Liver (tissue), 10 donors: ENCODE measurements at places on chromosomes 11 and 22. TPM values are rescaled to one million over a fixed set of nuclear protein-coding genes. Genes with fewer than 3 reads are reported as not detected.

OTUB1 gene
- 18.8 TPM for total RNA-seq

SLC22A12 gene
- total RNA-seq, result not detected

CASP12 gene
- not detected for total RNA-seq

OR52H1 gene
- total RNA-seq, result 0.33 TPM

C11orf21 gene
- 16.2 TPM for total RNA-seq

CHADL gene
- 1.0 TPM for total RNA-seq

BCR gene
- 35.6 TPM for total RNA-seq

XKR3 gene
- total RNA-seq, result not detected

C1QTNF4 gene
- total RNA-seq, result 0.42 TPM

MS4A1 gene
- total RNA-seq, result 0.75 TPM

DTX4 gene
- 21.4 TPM for total RNA-seq

CHEK1 gene
- total RNA-seq, result 0.59 TPM

PNPLA5 gene
- total RNA-seq, result not detected

TREH gene
- 0.50 TPM for total RNA-seq

VSIG10L2 gene
- not detected for total RNA-seq

MISFA gene
- 0.08 TPM for total RNA-seq

SYCE3 gene
- total RNA-seq, result 2.2 TPM

MRPL11 gene
- 18.0 TPM for total RNA-seq

NAALADL1 gene
- 1.2 TPM for total RNA-seq

NOX4 gene
- not detected for total RNA-seq

GPR83 gene
- total RNA-seq, result 0.05 TPM

TMEM151A gene
- 0.05 TPM for total RNA-seq

IFITM10 gene
- 0.65 TPM for total RNA-seq

PHETA2 gene
- 1.8 TPM for total RNA-seq

OR2AT4 gene
- not detected for total RNA-seq

FGF3 gene
- not detected for total RNA-seq

DBX1 gene
- not detected for total RNA-seq

DRD2 gene
- not detected for total RNA-seq

C22orf15 gene
- total RNA-seq, result 0.14 TPM

DEPDC7 gene
- total RNA-seq, result 64.8 TPM

SERPING1 gene
- total RNA-seq, result 541 TPM

CATSPER1 gene
- total RNA-seq, result not detected

CKAP5 gene
- 70.4 TPM for total RNA-seq

ADM gene
- total RNA-seq, result 12.8 TPM

LRRC75B gene
- 8.5 TPM for total RNA-seq

POTEH gene
- total RNA-seq, result not detected

CCDC89 gene
- 1.0 TPM for total RNA-seq

DPP3 gene
- 29.8 TPM for total RNA-seq

KCNJ1 gene
- not detected for total RNA-seq

CLTCL1 gene
- 2.7 TPM for total RNA-seq

CELF1 gene
- total RNA-seq, result 66.7 TPM

GDPD4 gene
- total RNA-seq, result 0.08 TPM

ZBTB3 gene
- 5.9 TPM for total RNA-seq

MMP8 gene
- 0.17 TPM for total RNA-seq

FOLH1 gene
- 7.4 TPM for total RNA-seq

UBQLN3 gene
- 0.33 TPM for total RNA-seq

FAM180B gene
- not detected for total RNA-seq

BTBD18 gene
- total RNA-seq, result not detected

RAC2 gene
- 15.0 TPM for total RNA-seq

SCUBE1 gene
- 0.08 TPM for total RNA-seq

RIMBP3B gene
- total RNA-seq, result under 0.01 TPM

IL17RA gene
- 4.4 TPM for total RNA-seq

CASP5 gene
- total RNA-seq, result 0.50 TPM

OR52A5 gene
- not detected for total RNA-seq

PANX2 gene
- total RNA-seq, result 2.3 TPM

NPAS4 gene
- not detected for total RNA-seq

RIBC2 gene
- total RNA-seq, result 1.5 TPM
